ENCODE measurements at places on chromosomes 6 and 20.

GRCh38 chr6:85462673-85463072 lies 12.8 kb downstream of the NT5E start:
- no peak for DNase-seq

GRCh38 chr6:18997375-18997826 lies 610.3 kb downstream of the RNF144B start:
- DNase-seq: peak; percentile 64

DNA sequence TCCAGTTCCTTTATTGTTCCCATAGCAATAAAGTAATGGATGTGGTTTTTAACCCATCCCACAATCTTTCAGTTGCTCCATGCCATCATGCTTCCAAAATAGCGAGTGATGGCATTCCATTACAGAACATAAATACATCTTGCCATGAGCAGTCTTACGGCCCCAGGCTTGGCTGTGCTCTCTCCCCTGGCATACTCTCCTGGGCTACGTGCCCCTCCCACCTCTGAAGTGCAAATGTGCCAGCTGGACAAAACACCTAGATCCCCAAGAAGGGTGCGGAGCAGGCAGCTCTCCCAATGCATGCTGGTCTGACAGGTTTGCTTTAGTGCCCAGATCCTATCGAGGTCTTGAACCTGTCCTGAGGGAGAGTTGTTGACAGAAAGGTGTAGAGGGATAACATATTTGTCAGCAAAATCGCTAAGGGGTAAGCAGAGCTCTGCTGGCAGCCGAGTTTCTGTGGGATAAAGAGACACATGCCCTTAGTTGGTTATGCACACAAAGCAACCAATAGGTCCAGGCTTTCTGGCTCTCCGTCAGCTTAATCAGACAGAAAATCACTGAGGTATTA lies 43.9 kb upstream of the PAX1 start:
- DNase-seq: no peak

GRCh38 chr6:140043357-140043756 lies 668.9 kb upstream of the CITED2 start:
- peak; percentile 94 for DNase-seq

- DNase-seq: no peak
Observed at GRCh38 chr6:24157886-24158285, 31.9 kb downstream of the NRSN1 start.

DNA sequence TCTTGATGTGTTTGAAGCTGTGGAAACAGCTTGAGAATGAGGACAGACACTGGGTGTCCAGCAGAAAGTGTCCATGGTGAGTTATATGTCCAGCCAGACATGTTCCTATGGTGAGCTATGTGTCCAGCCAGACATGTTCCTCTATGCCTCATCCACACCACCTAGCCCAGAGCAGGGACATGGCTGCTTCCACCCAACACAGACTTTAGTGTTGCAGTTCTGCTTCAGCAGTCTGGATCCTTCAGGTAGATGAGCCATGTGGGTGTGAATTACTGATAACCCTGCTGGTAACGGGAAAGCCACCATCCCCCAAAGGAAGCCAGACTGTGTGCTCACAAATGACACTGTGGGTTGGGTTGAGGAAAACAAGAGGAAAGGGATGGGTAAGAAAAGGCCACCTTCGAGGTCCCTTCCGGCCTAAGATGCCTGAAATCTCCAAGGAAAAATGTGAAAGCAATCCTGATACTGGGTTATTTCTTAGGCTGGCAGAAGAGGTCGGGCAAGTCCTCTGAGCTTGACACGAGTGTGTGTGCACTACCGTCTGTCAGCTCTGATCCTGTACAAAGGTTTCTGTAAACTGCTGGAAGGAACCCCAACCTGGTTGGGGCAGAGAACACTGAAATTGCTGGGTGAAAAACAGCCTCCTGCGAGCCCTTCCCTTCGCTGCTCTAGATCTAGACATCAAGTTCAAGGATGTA lies 77.8 kb downstream of the NINL start:
- no peak for DNase-seq

DNA sequence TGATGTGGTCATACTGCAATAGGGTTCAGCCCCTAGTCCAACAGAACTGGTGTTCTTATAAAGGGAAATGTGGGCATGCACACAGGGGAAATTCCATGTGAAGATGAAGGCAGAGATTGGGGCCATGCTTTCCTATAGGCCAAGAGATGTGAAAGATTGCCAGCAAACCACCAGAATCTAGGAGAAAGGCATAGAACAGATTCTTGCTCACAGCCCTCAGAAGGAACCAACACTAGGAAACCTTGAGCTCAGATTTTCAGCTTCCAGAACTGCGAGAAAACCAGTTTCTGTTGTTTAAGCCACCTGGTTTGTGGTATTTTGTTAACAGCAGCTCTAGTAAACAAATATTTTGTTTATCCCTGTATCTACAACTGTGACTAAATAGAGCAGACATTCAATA lies 197.6 kb upstream of the CITED2 start:
- DNase-seq: no peak

- DNase-seq: peak; percentile 97
Observed at GRCh38 chr6:151044465-151045441, 179.3 kb downstream of the MTHFD1L start.

- no peak for DNase-seq
Observed at GRCh38 chr6:68689910-68690309, 54.8 kb downstream of the ADGRB3 start.

DNA sequence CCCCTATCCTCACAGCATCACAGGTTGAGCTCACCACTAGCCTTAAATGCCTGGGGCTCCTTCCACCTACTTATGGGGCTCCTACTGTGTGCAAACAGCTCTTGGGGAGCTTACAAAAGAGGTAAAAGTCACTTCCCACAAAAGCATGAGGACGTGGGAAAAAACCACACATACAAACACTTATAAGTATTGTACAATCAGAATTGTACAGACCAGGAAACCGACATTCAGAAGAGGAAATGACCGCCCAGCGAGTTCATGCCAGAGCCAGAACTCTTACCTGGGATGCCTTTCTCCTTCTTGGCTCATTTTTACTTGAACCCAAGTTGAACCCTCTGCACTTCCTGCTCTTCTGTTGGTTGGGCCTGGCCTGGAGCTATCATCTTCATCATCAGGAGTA lies 6.3 kb upstream of the PPP1R16B start:
- DNase-seq: no peak

GRCh38 chr6:1946583-1946982 lies 298.8 kb downstream of the GMDS start:
- no peak for DNase-seq

GRCh38 chr6:131424475-131424874 lies 148.6 kb upstream of the ARG1 start:
- no peak for DNase-seq

- no peak for DNase-seq
Observed at GRCh38 chr20:44004306-44004915, 89.8 kb downstream of the TOX2 start.

DNA sequence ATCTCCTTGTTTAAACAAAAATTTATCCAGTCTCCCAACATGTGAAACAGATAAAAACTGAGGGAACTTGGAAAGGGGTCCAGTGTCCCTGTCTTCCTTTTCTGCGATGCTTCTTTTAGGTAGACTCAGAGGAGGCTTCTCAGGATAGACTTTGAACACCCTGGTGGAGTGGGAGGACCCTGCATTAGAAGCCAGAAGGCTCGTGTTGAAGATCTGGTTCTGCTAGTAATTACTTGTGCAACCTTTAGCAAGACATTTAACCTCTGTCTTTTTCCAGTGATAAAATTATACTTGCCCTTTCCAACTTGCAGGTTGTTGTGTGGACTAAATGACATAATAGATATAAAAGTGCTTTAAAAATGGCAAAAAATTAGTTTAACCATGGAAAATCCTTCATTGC lies 67.1 kb upstream of the PREP start:
- DNase-seq: no peak

- DNase-seq: peak; percentile 33
Observed at GRCh38 chr6:157861814-157862213, 38.8 kb downstream of the SNX9 start.

DNA sequence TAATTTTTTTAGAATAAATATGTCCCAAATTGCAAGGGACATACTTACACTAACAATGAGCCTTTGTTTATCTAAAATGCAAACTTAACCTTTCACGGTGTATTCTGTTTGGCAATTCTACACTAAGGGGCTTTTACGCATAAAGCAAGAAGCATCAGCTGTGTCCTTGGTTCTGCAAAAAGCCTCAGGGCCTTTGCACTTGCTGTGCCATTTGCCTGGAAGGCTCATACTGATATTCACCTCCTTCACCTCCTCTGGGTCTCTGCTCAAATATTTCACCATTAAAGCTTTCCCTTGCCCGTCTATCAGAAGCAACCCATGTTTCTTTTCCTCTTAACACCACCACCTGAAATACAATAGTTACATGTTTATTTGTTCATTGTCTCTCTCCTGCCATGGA lies 8.9 kb upstream of the BMP7 start:
- no peak for DNase-seq

- DNase-seq: no peak
Observed at GRCh38 chr6:22219925-22220324, 76.9 kb downstream of the PRL start.

- peak; percentile 73 for DNase-seq
Observed at GRCh38 chr6:163415620-163416556, 1.4 kb downstream of the QKI start.

- DNase-seq: no peak
Observed at GRCh38 chr6:129565811-129566210, 144.2 kb downstream of the ARHGAP18 start.

- peak; percentile 57 for DNase-seq
Observed at GRCh38 chr6:36127462-36128016, 2.8 kb upstream of the MAPK13 start.

DNA sequence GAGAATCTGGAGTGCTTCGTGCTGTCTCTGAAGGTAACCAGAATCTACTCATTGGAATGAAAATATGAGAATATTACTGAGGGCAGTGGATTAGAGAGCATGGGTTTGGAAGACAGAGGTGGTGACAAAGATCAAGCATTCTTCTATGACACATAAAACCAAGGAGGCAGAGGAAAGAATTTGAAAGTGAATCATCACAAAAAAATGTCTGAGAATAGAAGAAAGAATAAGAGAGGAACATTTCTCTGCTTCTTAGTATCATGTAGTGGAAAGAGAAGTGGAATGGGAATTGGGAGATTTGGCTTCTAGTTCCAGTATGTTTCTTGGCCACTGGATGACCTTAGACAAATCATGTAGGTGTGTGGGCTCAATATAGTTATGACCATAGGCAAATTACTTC lies 474.0 kb downstream of the TFAP2B start:
- peak; percentile 21 for DNase-seq

DNA sequence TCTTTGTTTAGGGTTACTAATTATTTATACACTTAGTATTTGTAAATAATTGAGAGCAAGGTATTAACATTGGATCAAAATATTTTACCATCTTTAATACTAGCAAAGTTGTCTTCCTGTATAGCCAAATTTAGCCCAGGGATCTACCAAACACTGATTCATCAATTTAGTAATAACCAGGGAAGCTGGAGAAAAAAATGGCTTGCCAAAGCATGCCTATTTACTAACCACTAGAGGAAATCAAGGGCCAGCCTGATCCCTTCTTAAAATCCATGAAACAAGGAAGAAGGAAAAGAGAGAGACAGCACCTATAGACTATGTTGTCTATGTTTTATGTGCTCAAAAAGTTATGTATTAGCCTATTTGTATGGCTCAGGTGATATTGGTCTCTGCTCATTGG lies 450.3 kb upstream of the GJE1 start:
- no peak for DNase-seq

GRCh38 chr6:138988469-138988834 lies 399 bp upstream of the REPS1 start:
- DNase-seq: no peak

GRCh38 chr20:49179368-49180277 lies 8.5 kb downstream of the STAU1 start:
- no peak for DNase-seq

DNA sequence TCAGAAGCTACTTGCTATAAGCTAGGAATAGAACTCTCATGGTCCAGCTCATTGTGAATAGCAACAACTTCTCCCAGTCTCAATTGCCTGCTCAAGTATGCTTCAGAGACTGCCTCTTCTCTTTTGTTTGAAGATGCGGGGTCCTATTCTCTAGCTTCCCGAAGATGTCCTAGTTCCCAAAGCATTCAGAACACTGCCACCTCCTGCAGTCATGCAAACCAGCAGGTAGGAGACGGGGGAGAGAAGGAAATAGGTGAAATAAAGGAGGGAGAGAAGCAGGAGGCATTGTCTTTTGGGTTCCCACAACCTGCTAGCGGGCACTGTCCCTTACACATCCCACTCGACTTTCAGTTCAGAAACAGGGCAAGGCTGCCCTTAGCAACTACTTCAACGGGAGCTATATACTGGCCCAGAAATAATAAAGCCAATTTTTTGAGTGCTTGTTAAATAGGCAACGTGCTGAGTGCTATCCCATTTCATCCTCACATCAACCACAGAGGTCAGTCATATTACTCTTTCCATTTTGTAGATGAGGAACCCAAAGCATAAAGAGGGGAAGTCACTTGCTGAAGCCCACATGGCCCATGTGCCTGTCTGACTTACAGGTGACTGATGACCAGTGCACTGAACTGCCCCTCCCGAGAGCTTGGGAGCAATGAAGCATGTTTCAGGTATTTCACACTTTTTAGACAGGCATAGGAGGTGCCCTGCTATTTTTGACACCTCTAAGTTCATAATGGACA lies 61.9 kb upstream of the ATXN1 start:
- DNase-seq: no peak

- peak; percentile 40 for DNase-seq
Observed at GRCh38 chr20:58174708-58175280, 53.7 kb downstream of the ANKRD60 start.

- DNase-seq: no peak
Observed at GRCh38 chr6:139763468-139764210, 389.2 kb upstream of the CITED2 start.

- no peak for DNase-seq
Observed at GRCh38 chr6:151782560-151782959, 24.9 kb upstream of the ESR1 start.

DNA sequence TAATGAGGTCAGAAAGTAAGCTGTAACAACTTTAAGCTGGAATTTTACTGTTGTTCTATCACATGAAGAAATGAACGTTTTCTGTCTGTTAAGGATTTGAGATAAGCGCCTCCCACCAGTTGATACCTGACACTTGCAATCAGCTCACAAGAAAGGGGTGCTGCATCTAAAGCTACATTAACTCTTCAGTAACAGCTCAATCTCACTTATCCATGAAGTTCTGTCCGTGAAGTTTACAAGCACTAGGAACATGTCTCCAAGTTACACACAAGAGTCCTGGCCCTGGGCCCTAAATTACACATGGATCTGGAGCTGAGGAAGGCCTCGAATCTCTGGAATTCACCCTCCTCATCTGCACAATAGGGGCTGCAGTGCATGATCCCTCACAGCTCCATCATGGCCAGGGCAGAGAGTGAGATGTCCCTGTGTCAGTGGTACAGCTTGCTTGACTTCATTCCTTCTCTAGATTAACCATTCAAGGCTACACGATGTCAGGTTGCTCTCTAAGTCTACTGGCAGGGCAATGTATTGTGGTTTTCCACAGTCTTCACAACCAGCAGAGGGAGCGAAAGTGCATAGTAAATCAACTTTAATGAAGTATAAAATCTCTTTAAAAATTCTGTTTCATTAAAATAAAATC lies 182.4 kb upstream of the MCHR2 start:
- DNase-seq: peak; percentile 73

All from astrocyte of the spinal cord (primary cell).